ENCODE measurements at places on chromosomes 3 and 15.

- DNase-seq, result no peak
Observed at GRCh38 chr3:135093121-135093520, 298.1 kb downstream of the EPHB1 start.

DNA sequence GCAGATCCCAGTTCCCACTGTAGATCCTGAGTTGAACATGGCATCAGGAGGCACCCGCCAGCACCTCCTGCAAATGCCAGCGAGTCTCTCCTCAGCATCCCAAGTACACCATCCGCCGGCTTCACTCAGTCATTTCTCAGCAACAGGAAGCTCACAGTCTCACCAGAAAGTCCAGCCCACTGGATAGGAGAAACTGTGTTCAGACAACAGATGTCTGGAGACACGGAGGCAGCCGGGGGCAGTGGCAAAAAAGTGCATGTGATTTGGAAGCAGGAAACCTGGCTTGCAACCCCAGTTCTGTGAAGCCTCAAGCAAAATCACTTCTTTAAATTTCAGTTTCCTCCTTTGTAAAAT lies 68.7 kb downstream of the SRGAP3 start:
- DNase-seq, result no peak

- DNase-seq, result no peak
Observed at GRCh38 chr3:191005790-191006189, 143.3 kb upstream of the GMNC start.

DNA sequence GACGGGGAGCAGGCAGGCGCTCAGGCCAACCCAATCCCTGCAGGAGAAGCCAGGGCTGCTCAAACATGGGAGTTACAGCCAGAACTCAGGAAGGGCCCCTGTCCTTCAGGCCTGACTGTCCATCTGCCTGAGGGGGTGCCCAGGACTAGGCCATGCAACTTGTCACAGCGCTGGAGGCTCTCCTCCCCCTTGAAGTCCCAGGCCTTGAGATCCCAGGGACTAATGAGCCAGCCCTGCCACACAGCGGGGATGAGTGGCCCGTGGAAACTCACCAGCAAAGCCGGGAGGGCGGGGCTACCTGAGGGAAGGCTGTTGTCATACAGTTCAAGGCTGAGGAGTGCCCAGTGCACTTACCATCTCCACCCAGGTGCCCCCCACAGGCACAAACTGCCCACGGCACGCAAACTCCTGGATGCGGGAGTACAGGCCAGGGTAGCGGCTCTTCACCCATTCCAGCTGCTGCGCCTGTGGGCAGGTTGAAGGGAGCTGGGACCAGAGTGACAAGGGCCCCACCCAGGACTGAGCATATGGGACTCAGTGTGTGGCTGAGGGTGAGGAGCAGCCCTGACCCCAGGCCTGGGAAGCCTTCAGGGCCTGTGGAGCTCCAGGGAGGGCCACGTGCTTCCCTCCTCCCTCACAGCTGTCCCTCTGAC lies 6.3 kb downstream of the MAN2C1 start:
- no peak for DNase-seq

GRCh38 chr3:138114431-138114918 lies 933 bp downstream of the DZIP1L start:
- DNase-seq, result no peak

All from CD4-positive, alpha-beta T cell treated with Interferon gamma for 1 hour (primary cell).